ENCODE measurements at places on chromosomes 11 and 22.

- peak; percentile 87 for DNase-seq
Measured at GRCh38 chr22:37661160-37661924, 2.8 kb downstream of the PDXP start.

DNA sequence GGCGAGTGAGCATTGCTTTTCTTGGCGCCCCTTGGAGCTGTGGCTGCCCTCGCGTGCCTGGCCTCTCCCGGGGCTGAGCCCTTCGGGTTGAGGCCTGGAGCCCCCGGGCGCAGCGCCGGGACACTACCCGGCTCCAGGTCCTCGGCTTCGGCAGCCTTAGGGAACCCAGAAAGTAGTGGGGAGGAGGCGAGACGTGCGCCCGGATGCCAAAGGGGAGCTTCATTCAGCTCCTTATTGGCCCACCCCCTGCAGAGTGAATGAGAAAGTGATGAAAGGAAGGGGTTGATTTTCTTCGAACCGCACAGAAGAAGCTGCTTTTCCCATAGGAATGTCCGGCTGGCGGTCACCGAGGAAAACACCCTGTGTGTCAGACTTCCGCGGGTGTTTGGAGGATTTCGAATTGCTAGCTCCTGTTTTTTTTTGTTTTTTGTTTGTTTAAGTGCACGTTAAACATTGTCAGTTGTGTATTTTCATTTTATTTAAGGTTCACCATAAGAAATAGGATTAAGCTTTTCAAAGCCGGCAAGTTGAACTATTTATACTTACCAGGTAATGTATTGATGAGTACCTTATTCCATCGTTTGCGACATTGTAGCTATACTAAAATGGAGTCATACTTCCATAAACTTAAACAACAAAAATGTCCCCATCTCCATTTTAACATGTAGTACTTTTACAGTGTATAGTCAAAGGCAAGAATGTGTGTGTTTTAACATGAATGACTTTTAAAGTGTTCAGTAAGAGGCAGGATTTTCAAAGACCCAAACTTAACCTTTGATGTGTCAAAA is 841 bp upstream of the EIF4G2 start:
- DNase-seq: no peak

GRCh38 chr11:14148653-14149273 is 186.2 kb downstream of the SPON1 start:
- DNase-seq: no peak

DNA sequence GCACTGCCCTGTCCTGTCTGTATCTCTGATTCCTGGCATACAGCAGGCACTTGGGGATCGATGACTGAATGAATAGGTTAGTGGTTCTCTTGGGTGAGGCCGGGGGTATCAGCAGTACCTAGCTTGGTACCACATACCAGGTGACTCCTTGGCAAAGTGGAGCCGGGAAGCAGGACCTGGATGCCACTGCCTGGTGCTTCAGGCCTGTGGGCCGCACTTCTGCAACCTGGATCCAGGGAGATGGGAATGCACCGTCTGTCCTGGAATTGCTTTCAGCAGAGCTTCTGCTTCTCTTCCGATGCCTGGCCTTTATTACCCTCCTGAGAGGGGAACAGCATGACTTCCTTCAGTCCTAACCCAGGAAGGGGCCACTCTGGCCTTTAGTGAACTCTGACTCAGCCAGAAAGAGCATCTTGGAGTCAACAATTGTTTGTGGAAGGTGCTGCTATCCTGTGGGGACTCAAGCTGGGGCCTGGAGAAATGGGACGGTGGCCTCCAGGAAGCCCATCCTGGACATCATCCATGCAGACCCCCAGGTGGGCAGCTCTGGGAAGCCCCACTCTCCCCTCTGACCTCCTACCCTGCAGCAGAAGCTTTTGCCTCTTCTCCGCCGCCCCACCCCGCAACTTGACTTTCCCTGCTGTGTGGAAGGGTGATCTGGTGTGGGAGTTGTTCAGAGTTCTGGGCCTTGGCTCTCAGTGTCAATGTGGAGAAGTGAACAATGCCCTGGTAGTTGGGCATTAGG is 5.1 kb downstream of the CD82 start:
- DNase-seq: no peak

DNA sequence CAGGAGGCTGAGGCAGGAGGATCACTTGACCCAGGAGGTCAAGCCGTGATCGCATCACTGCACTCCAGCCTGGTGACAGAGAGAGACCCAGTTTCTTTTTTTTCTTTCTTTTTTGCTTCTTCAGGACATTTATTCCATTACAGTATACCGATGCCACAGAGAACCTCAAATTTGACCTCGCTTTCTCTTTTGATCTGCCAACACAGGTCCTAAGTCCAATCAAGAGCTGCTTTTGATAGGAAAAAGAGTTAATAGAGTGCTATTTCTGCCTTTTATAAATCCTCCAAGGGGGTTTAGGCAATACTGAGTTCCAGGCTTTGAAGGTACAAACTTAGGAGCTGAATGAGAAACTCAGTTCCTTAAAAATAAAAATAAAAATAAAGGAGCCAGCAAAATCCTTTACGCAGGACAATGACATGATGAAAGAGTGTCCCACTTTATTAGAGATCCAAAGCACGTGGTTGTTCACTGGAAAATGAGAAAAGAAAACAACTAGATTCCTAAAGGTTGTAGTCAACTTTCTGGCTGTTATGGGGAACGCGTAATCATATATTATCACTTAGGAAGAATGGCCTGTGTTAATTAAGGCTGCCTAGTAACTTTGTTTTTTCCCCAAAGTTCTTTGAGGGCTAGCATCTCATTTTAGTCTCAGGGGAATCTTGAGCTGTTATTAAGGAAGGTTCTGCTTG is 27.2 kb downstream of the FADD start:
- no peak for DNase-seq

DNA sequence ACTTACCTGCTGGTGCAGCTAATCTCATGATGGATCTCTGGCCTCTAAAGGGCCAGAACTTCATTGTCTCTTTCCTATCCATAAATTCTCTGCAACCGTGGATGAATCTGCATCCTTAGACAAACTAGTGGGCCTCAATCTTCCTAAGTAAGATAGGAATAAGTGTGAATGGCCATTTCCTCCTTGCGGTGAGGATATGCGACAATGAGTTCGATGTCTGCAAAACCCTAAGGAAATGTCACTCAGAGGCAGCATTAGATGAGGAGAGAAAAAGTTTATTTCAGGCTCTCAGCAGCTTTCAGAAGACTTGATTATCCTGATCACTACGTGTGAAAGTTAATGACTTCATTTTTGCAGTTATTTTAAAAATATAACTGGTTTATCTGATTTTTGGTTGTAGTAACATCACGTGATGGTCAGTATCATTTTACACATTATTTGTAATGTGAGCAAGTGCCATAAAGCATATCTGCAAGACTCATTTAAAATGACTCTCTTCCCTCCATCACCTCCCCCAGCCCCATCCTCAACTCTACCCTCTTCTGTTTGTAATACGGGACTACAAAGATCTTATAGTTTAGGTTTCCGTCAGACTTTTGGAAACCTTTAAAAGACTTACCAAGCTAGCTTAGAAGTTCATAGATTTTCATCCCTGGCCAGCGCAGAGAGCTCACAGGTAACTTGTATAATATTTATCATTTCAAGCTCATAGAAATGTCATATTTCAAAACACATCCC is 10.2 kb downstream of the GRAP2 start:
- DNase-seq: no peak

- no peak for DNase-seq
Measured at GRCh38 chr11:59224351-59224928, 11.7 kb upstream of the MPEG1 start.

- no peak for DNase-seq
Measured at GRCh38 chr11:29781268-29781667, 235.6 kb downstream of the KCNA4 start.

DNA sequence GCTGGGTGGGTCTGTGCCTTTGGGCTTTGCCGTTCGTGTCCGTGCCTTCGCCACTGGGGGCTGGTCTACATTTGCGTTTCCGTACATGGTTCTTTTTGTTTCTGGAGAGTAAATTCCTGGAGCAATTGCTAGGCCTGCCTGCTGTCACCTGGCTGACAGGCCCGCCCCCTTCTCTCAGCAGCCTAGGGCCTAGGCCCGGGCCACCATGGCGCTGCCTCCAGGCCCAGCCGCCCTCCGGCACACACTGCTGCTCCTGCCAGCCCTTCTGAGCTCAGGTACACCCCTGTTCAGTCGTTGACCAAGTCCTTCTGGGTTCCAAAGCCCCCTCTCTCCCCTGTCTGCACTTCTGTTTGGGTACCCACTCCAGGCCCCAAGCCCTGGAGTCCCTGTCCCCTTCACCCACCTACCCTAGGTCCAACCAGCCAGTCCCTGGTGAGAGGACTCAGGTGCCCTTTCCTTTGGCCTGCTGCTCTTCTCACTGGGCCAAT is 649 bp downstream of the TMEM25 start:
- no peak for DNase-seq

DNA sequence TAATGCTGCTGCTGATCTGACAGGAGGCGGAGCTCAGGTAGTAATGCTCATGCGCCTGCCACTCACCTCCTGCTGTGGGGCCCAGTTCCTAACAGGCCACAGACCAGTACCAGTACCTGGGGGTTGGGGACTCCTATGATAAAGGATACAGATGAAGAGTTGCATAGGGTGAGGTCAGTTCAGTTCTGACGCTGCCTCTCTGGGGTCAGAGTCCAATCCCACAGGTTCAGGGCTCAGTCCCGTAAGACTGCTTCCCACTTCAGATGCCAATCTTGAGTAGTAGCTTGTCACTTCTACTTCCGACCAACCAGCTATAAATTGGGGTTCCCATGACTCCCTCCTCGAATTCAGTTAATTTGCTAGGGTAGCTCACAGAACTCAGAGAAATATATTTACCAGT is 8.6 kb downstream of the ASRGL1 start:
- DNase-seq: no peak

DNA sequence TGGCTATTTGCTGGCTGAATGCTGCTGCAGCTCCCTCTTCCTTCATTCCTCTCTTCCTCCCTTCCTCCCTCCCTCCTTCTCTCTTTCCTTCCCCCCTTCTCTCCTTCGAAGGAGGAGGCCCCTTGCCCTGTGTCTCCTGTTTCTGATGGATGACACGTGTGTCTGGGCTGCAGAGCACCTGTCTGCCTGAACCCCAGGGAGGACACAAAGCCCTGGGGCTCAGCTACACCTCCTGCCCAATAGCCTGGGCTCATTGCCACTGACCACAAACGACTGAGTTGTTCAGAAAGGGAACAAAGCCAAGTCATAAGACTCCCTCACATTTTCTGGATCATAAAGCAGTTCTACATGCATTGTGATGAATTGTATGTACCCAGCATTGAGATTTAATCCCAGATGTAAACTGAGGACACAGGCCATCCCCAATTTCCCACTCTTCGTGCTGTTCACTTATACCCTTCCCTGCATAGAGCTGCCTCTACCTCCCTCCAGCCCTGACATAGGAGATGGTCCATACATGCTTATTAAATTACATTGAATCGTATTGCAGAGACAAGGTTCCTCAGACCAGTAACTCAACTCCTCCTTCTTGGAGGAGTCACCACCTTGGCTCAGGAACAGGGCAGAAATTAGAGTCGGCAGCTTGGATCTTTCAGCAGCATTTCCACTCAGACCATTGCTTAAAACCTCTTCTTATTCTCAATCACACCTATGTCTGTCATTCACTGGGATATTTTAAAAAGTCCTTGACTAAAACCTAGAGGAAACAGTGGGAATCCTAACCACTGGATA is 1.2 kb downstream of the CSRP3 start:
- DNase-seq: peak; percentile 42

DNA sequence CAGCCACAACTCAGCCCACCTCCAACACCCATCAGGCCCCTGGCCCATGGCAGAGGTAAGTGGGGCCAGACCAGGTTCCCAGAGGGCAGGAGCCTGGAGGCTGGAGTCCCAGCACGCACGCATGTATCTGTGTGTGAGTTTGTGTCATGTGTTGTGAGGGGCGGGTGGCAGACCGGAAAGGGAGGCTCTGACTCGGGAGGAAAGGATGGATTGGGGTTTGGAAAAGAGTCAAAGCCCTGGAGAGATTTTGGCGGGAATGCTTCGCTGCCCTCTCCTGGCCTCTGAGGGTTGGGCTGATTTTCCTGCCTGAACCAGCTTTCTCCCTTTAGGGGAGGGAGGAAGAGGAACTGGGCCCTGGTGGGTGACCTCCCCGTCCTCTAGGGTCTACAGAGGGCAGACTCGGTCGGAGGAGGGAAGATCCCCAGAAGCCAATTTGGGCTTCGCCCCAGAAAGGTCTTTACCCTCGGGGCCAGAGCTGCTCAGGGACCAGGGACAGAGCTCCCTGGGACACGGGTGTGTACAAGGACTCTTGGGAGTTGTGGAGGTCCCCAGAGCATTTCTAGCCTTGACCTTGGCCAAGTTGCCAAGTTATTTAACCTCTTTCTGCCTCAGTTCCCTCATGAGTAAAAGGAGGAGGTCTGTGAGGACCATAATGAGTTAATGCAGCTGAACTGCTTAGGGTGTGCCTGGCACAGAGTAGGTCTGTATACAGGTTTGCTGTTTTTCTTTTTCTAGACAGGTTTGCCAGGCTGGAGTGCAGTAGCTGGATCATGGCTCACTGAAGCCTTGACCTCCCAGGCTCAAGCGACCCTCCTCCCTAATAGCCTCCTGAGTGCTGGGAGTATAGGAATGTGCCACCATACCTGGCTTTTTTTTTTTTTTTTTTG is 6.9 kb downstream of the C11orf68 start:
- peak; percentile 83 for DNase-seq

GRCh38 chr11:76637491-76638269 is 32.9 kb downstream of the LRRC32 start:
- peak; percentile 54 for DNase-seq

GRCh38 chr11:45543808-45544422 is 121.5 kb downstream of the CHST1 start:
- peak; percentile 53 for DNase-seq

- DNase-seq: peak; percentile 49
Measured at GRCh38 chr11:79052544-79052943, 388.3 kb downstream of the TENM4 start.

DNA sequence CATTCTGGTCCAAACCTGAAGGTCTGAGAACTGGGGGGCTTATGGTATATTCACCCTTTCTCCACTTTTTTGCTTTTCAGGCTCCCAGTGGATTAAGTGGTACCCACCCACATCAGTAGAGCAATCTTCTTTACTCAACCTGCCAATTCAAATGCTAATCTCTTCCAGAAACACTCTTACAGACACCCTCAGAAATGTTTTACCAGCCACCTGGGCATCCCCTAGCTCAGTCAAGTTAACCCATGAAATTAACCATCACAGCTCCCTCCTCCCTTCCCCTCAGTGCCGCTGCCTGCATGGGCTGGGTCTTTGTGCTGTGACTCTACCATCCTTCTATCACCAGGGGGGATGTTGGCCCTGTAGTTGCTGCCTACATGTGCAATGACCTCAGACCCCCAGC is 398.7 kb downstream of the BUD13 start:
- no peak for DNase-seq

- DNase-seq: no peak
Measured at GRCh38 chr11:103602840-103603239, 433.6 kb upstream of the DDI1 start.

DNA sequence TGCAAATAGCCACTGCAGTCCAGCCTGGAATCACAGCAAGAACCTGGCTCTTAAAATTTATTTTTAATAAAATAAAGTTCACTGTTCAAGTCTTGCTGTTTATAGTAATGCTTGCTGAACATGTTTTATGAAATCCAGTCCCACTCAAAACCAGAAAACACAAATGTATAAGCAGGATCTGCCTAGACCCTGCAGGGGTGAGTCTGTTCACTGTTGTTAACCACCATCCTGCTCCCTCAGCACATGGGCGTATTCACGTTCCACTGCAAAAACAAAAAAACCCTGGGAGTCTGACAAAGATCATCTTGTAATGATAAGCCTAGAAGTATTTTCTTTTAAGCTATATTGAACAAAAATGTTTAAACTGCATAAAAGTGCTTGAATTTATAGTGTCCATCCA is 45.0 kb upstream of the CTTN start:
- no peak for DNase-seq

- DNase-seq: peak; percentile 60
Measured at GRCh38 chr11:64234647-64235379, 429 bp downstream of the VEGFB start.
